AG20443 (cell line): ENCODE measurements at places on chromosomes 6 and 20.
A peak's percentile ranks its signal among the peaks of the same experiment; 100 is the strongest.

GRCh38 chr6:90859056-90859455 is 272.2 kb upstream of the MAP3K7 start:
- peak; percentile 12 for DNase-seq

- DNase-seq = no peak
These were observed 88.5 kb downstream of the POPDC3 start for GRCh38 chr6:105091140-105091829.

DNA sequence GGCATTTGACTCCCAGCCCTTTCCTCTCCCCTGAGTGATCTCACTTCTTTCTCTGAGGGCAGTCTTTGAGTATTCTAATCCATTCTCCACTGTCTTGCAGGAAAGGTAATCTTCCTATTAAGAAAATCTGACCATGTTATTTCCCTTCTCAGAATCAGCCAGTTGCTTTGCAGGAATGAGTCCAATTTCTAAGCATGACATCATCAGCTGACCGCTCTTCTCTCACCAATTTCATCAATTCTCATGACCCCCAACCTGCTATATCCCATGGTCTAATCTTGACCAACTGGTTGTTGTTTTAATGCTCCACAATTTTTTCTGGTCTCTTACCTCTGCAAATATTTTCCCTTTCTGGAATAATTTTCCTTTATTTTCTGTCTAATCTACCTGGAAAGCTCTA is 73.4 kb downstream of the FAM229B start:
- DNase-seq = no peak

GRCh38 chr6:110815015-110815410 is 256 bp downstream of the CDK19 start:
- DNase-seq = no peak

- no peak for DNase-seq
These were observed 2.8 kb upstream of the RNASET2 start for GRCh38 chr6:166958926-166959861.

- no peak for DNase-seq
These were observed 41.9 kb upstream of the CALHM6 start for GRCh38 chr6:116419069-116419786.

GRCh38 chr20:13092111-13092510 is 83.3 kb downstream of the SPTLC3 start:
- no peak for DNase-seq

DNA sequence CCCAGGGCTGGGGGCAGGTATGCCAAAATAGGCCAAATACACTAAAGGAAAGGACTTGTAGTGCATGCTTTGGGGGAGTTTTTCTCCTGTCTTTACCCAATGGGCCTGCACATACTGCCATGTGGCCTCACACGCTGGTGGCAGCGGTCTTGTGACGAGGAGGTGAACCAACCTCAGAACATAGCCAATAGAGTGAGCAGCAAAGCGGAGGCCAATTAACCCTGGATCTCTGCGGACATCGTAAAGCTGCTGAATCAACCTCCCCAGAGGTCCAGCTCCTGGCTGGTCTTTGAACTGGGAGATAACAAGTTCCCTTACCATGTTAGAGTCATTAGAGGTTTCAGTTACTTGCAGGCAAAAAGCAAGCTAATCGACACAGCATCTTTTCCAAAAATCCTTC is 280.1 kb downstream of the PREX1 start:
- no peak for DNase-seq

DNA sequence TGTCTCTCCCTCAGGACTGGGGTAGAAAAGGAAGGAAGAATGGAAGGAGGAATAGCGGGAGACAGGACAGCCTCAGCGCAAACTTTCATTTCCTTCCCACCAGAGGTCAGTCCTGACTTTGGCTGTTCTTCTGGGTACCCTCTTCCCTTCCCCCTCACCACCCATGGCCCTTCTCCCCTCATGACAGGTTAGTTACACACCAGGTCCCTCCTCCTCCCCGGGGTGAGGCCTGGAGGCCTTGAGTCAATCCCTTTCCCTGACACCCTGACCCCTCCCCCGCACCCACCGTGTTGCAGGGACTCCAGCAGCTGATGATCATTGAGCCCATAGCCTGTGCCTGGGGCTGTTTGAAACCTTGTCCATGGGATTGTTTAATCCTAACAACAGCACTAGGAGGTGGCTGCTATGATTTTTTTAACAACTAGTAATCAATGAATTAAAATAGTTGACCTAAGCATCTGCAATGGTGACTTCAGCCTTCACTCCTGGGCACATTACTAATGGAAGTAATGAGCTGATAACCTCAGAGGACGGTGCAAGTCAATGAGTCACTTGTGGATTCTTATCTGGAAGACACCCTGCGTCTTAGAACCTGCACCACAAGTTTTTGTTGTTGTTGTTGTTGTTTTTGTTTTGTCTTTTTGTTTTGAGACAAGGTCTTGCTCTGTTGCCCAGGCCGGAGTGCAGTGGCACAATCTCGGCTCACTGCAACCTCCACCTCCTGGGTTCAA is 46.6 kb upstream of the CCDC167 start:
- no peak for DNase-seq
